ENCODE measurements at places on chromosomes 11 and 22.

DNA sequence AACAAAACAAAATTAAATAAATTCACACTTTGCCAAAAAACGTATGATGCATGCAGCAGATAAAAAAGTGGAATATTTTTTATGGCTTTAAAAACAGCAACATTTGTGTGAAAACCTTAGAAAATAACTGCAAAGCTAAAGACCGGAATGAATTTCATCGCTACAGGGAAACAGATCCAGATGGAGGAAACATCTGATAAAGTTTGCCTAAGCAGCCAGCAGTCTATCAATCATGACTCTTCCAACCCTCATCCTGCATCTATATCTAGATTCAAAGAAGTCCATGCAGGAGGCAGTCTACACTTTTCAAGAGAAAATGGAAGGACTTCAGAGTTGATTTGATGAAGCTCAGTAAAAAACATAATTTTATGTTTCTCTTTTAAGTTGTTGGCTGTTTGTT is 126.8 kb downstream of the SWAP70 start:
- DNase-seq: no peak

DNA sequence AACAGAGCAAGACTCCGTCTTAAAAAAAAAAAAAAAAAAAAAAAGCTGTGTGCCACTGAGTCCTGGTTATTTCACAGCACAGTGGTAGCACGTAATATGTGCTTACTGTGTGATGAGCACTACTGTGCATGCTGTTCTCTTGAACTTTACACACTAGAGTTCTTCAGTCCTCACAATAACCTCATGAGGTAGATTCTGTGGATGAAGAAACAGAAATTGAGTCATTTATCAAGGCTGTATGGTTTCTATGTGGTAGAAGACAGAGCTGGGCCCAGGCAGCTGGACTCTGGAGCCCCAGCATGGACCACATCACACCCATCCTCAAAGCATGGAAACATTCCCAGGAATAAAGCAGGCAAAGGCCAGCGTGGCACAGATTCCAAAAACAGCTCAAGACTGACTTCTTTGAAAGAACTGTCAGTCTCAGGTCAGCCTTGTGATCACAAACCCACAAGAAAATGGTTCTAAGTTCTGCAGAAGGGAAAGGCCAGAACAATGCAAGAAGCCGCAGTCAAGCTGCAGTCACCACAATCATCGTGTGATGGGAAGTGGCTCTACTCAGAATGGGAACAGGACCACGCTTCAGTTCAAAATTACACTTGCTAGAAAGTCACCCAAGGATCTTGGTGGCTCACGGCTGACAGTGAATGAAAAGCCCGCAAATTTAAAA is 49.5 kb downstream of the MICAL3 start:
- DNase-seq: no peak

- no peak for DNase-seq
Measured at GRCh38 chr11:66868726-66869566, 12.1 kb downstream of the LRFN4 start.

DNA sequence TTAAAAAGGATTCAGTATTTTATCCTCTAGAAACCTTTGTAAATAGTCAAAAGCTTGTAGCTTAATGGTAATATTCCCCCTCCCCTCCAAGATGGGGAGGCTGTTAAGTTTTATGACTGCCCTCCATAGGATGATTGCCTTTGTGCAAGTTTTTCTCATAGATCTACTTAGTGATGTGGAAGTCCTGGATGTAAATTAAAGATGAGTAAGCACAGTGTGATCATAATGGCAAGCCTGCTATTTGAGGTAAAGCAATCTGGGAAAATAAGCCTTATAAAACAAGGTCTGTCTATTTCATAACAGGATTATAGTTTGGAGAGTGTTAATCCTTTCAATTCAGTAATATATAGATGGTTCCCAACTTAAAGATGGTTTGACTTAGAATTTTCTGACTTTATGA is 216.3 kb downstream of the DDX10 start:
- no peak for DNase-seq

GRCh38 chr11:10371926-10372641 is 67.2 kb downstream of the ADM start:
- no peak for DNase-seq

DNA sequence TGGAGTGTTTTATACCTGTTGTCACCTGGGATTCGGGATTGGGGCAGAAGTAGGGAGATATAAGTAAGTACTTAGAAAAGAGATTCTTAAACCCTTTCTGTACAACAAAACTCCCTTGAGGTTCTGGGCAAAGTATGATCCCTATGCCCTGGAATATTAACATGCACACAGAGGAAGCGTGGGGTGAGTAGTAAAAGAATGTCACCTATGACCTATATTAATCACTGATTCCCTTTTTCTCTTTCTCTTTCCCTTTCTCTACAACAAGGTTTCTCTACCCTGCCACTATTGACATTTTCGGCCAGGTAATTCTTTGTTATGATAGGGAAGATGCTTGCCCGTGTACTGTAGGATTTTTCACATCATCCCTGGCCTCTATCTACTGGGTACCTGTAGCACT is 209.7 kb upstream of the PLET1 start:
- DNase-seq: no peak

Data from fibroblast of pulmonary artery (primary cell).